Stimulated activated CD4-positive, alpha-beta T cell treated with anti-CD3 and anti-CD28 coated beads, Interleukin-15, amount 100 ng/mL, for 48 hours (primary cell): ENCODE measurements at places on chromosomes 4 and X.

GRCh38 chr4:3572363-3572762, 40.1 kb upstream of the LRPAP1 start:
- no peak for DNase-seq

DNA sequence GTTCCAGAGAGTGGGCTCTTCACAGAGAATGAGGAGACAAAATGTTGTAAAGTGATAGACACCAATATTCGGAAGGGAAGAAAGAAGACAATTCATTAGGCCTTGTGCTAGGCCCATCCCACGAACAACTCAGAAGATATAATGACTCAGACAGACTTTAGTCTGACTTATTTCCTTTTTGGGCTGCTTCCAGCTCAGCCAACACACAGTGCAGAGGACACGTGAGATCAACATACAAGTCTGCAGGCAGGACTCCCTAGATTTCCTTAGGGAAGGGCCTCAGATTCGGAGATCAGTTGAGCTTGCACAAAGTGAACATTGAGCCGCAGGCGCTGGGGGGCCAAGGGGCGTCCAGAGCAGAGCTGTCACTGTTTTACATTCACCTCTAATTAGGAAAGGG, 290.7 kb upstream of the TENM3 start:
- no peak for DNase-seq

- no peak for DNase-seq
Observed at GRCh38 chr4:15428611-15429010, 778 bp downstream of the C1QTNF7 start.

- no peak for DNase-seq
Observed at GRCh38 chrX:15579778-15580747, 20.7 kb downstream of the ACE2 start.

GRCh38 chr4:118834960-118835569, 861 bp downstream of the SEC24D start:
- DNase-seq = peak; percentile 29

GRCh38 chr4:119034276-119035008, 101.2 kb upstream of the MYOZ2 start:
- no peak for DNase-seq

DNA sequence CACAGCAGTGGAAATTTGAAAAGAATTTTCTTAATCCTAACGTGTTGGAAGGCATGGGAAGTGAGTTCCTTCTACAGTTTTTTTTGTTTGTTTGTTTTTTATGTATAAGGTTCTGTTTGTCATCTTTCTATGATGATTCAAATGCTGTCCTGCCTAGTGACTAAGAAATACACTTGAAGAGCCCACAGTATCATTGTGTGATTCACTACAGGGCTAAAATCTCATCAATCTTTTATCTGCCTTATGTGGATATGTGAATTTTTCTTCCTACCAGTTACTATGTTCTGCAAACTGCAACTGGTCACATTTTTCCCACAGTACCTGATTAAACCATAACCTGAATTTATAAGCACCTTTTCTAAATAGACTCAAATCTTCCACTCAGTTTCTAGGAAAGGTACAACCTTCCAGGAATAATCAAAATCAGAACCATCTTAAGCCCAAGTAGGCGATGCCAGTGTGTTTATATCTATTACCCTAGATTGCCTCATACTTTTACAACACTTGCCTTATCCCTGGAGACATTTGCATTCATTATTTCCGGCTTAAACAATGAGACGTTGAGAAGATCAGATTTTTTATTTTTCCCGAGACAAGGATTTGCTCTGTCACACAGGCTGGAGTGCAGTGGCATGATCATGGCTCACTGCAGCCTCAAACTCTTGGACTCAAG, 214.6 kb upstream of the GALNT7 start:
- no peak for DNase-seq

- no peak for DNase-seq
Observed at GRCh38 chr4:127250577-127250976, 382.2 kb upstream of the INTU start.

- no peak for DNase-seq
Observed at GRCh38 chr4:185137233-185137925, 5.7 kb upstream of the SLC25A4 start.

DNA sequence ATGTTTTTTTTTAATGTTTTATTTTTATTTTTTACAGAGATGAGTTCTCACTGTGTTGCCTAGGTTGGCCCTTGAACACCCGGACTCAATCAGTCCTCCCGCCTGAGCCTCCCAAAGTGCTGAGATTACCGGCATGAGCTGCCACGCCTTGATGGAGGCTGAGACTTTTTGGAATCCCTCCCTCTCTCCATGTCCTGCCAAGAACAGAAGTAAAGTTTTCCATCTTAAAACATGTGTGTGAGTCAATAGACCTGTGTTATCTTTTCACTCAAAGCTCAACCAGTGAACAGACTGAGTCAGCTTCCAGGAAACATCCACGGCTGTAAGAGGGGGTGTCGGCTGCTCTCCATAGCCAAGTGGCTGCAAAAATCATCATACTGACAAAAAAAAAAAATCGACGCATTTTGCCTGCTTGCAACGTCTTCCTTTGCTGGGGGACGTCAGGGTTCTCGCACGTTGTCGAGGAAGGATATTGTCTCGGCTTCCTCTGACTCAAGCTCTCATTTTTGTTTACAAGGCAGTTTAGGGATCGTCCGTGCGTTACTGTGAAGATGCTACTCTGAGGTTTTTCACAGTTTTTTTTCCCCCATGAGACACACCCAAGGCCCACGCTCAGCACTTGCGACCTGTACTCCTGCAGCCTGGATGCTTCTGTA, 10.0 kb upstream of the ASMTL start:
- DNase-seq = peak; percentile 73
